Activated B cell treated with CpG ODN at 0.5 μM for 24 hours (primary cell): ENCODE measurements at places on chromosomes 1 and 21.

DNA sequence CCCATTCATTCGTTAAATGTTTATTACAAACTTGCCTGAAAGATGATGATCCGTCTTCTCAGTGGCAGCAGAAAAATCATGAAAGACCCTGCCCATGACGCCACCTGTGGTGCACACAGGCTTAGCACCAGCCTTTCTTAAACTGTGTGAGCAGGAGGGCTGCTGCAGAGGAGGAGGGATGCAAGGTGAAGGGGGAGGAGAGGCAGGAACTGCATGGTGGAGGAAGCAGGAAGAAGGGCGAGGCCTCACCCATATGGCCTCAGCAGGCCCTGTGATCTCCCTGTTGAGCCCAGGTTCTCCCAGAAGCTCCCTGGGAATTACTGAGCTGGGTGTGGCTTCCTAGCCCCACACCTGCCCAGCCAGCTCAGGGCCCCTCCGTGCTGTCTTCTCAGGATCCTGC, 25.0 kb upstream of the RD3 start:
- DNase-seq = no peak

DNA sequence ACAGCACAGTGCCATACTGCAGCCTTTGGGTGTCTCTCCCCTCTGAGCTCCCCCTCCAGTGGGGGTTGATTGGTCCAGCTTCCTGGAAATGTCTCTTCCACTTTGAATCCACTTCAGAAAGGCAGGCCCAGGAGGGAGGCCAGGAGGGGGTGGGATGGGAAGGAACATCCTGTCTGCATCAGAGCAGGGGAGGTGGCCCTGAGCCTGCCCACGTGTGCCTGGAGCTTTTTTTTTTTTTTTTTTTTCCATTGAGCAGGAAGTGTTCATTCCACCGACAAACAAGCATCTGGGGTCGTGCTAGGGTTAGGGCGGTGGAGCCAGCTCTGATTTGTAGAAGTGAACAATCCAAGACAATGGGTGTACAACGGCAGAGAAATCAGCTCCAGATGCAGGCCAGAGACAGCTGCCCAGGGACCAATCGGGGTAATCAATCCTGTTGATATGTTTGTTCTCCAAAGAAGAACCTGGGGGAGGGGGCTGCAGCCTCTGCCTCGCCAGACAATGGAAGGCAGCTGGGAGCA, 93.3 kb downstream of the SSBP3 start:
- no peak for DNase-seq

- DNase-seq = no peak
Measured at GRCh38 chr1:46523496-46524353, 27.7 kb downstream of the KNCN start.

GRCh38 chr1:185720633-185721272, 13.4 kb upstream of the HMCN1 start:
- no peak for DNase-seq

DNA sequence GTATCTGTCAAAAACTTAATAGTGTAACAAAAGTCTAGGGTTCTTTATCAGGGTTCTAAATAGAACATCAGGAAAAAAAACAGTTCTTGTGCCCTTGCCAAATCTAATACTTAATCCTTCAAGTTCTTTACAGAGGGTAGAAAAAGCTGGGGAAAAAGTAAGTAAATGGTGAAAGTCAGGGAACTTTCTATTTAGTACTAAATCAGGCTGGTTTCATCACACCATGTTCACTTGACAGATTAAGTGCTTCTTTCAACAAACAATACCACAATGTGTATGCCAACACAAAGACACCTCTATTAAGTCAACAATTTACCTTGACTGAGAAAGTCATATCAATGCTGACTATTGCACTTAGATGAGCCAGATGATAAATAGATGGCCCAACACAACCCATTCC, 9.7 kb downstream of the DBT start:
- DNase-seq = no peak

GRCh38 chr1:117646007-117646811, 40.4 kb downstream of the TENT5C start:
- DNase-seq = peak; percentile 5

DNA sequence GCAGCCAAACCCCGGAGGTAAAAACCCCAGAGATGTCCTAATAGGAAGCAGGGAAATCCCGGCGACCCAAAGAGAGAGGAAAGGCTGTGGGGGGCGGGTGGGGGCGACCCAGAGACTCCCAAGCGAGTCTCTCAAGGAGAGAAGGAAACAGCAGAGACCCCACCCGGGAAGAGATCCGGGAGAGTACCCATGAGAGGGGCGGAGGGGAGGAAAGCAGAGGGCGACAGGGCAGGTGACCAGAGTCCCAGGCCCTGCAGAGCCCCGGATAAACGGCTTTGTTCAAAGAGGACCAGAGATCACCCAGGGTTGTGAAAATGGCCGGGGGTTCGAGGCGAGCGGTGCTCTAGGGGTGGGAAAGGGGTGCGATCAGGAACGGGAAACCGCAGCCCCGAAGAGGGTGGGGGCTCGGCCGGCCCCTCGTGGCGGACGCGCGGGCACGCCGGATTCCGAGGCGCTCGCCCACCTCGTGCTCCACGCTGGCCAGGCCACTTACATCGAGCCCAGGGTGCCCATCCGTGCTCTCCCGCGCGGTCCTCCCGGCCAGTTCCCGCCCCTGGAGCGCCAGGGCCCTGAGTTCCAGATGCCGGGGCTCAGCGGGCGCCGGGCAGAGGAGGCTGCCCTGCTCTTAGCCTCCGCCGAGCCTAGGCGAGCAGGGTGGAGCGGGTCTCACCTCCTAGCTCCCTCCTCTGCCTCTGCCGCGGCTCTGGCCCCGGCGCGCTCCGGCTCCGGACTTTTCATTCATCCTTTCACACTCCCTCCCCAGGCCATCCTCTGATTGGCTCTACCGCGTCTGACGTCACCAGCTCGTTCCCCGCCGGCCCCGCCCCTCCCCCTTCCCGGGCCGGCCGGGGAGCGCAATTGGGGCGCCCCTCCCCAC, 52.3 kb downstream of the RHBG start:
- DNase-seq = peak; percentile 50

DNA sequence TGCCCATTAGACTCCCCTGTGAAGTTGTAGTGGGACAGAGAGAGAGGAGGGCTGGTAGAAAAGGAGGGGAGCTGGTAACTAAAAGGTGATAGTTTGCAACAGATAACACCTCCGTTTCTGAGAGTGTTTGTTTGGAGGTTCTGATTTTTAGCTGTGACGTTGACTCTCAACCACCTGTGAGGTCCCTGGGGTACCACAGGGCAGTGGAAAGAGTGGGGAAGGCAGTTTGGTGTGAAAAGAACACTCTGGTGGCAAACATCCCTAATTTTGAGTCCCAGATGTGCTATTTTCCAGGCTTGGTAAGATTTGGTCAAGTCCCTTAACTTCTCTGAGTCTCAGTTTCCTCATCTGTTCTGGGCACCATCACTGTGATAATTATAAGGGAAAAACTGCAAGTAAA, 29.3 kb downstream of the RAB3B start:
- DNase-seq = no peak

- DNase-seq = no peak
Measured at GRCh38 chr1:54723985-54724384, 8.3 kb downstream of the TTC4 start.

GRCh38 chr1:77825131-77825709, 45.8 kb downstream of the MIGA1 start:
- DNase-seq = no peak

- no peak for DNase-seq
Measured at GRCh38 chr1:79006564-79006963, at the start of gene ADGRL4. Gene ADGRL4, minus strand, starts transcription at chr1:79006730. Its CDS starts 76 bp downstream, at chr1:79006654.

GRCh38 chr1:64292399-64292798, 89.0 kb downstream of the UBE2U start:
- DNase-seq = no peak

DNA sequence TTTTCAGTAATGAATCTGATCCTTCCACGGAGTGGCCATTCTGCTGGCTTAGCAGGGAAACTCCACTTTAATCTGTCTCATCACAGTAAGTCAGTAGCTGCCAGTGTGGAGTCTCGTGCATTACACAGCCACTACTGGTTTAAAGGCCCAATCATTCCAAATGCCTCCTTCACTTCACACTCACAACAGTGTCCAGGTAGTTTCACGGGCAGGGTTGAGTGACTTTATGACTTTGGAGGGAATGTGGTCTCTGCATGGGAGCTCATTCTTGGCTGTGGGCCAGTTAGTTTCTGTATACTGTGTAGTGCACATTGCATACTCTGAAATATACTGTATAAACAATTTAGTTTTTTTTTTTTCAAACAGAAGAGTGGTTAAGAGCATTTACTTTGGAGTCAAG, 34.6 kb upstream of the C1orf87 start:
- DNase-seq = no peak

DNA sequence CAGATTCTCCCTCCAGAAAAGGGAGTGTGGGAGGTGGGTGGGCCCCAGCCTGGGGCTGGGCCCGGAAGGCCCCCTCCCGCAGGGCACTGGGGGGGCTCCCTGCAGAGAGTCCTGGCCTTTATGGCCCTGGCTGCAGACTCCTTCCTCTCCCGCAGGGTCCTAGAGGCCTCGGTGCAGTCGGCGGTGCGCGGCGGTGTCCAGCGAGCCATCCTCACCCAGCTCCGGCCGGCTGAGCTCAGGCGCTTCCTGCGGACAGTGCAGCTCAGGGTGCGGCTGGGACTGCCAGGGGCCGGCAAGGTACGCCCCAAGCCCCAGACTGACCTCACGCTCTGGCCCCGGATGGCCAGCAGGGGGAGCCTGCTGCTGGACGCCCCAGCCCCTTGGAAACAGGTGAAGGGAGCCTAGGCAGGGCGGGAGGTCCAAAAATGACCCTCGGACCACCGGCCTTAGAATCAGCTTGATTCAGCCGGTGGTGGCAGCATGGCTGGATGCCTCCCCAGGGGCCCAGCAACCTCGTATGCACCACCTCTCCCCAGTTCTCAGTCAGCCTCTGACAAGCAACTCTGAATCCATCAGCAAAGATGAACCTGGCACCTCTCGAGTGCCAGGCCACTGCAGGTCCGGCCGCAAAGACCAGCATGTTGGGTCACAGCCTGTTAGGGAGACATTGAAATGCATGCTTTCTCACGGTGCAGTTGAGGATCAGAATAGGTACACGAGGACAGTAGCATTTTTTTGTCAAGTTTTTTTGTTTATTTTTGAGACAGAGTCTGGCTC, 20.6 kb downstream of the MTHFR start:
- peak; percentile 55 for DNase-seq

DNA sequence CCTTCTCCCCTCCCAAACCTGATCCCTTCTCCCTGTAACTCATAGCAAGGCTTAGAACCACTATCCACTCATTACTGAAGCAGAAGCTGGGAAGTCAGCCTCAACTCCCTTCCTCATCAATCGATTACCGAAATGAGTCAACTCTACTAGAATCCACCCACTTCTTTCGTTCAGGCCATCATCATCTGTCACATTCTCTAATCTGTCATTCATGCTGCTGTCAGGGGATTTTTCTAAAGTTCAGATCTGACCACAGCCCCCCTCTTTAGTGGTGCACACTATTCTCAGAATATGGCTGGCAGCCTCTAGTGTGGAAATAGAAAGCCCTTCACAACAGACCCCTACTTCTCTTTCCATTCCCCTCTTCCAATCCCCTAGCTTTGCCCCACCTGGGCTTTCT, 5.1 kb downstream of the NT5C1A start:
- DNase-seq = no peak

GRCh38 chr1:217946511-217946910, 315.4 kb downstream of the SPATA17 start:
- no peak for DNase-seq

DNA sequence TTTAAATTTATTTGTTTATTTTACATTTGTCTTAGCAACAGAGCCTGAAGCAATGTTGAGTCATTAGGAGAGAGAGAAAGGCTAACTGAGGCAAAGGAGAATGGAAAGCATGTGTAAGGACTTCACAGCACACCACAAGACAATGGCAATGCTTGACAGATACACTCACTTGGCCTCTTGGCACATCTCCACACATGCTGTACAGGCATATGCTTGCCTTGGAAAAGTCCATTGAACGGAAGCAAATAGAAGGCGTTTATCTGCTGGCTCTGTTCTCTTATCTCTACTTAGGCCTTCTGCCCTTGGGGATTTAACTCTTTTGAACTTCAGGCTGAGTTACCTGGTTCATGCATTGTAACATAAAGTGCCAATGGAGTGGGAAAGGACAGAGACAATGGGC, 262.2 kb upstream of the POU3F1 start:
- DNase-seq = no peak

DNA sequence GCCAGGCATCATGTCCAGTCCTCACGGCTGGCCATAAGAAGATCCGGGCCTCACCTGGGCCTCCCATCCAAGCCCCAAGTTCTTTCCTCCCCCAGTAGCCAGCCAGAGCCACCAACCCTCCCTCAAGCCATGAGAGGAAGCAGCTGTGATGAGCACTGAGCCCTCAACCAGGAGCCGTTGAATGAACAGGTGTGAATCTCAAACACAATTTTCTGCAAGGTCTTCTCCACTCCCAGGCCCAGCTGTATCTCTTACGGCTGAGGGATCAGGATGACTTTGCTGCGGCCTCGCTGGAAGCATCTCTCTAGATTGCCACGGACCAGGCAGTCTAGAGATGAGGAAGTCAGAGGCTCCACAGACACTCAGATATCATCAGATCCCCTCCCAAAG, 9.8 kb upstream of the CLDN14 start:
- DNase-seq = no peak

DNA sequence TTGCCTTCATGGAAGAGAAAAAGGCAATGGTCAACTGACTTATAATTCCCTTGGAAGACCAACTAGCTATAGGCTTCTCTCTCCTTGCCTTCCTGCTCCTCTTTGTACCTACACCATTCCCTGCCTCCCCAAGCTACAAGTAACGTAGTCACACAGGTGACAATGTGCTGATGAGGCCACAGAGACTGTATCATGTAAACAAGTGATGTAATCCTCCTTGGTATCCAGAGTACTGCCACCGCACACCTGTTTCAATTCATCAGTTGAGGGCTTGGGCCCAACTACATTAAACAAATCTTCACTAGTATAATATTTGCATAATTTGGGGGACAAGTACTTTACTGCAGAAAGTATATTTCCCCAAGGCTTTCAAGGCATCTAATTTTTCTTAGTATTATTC, 76.4 kb upstream of the SCYL3 start:
- no peak for DNase-seq

DNA sequence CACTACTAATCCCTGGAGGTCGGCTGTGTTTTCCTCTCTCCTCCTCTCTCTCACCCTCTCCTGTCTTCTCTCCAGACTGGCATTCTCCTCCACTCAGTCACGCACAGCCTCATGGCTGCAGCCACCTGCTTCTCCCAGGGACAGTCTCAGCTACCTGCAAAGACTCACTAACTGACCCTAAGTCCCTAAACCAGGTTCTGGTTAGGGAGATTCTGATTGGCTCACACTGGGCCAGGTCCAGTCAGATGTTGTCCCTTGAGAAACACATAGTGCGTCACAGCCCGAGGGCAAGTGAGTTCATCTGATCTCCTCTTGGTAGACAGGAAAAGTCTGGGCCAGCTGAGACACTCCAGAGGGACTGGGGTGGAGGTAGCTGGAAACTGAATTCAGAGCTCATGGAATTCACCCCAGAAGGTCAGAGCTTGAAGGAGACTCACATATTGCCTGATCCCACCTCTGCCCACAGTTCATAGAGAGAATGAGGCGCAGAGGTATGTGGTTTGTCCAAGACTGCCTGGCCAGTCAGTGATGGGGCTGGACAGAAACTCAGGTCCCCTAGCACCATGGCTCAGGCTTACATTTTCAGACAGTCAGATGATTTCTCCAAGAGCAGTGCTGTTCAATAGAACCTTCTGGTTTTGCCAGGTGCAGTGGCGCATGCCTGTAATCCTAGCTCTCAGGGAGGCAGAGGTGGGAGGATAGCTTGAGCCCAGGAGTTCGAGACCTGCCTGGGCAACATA, 40.4 kb upstream of the RPL11 start:
- DNase-seq = no peak
